IPS-NIHi11 (cell line): ENCODE measurements at places on chromosomes 7 and 10.

GRCh38 chr7:52851547-52851946 lies 183.9 kb upstream of the POM121L12 start:
- DNase-seq = no peak

- no peak for DNase-seq
Measured at GRCh38 chr7:156497776-156498509, 142.6 kb upstream of the RNF32 start.

- DNase-seq = no peak
Measured at GRCh38 chr7:34236057-34236456, 330.7 kb downstream of the BMPER start.

GRCh38 chr7:46006212-46006611 lies 85.1 kb upstream of the IGFBP3 start:
- no peak for DNase-seq

GRCh38 chr7:28200598-28200997 lies 20.0 kb upstream of the JAZF1 start:
- DNase-seq = no peak

GRCh38 chr10:49094646-49095045 lies 20.7 kb downstream of the VSTM4 start:
- DNase-seq = no peak

GRCh38 chr7:32275216-32276009 lies 205.2 kb upstream of the PDE1C start:
- DNase-seq = no peak

- DNase-seq = no peak
Measured at GRCh38 chr10:131248376-131249165, 63.0 kb downstream of the TCERG1L start.

GRCh38 chr7:32023376-32023775 lies 46.8 kb downstream of the PDE1C start:
- DNase-seq = no peak
